ENCODE measurements at places on chromosomes 1 and 21.

DNA sequence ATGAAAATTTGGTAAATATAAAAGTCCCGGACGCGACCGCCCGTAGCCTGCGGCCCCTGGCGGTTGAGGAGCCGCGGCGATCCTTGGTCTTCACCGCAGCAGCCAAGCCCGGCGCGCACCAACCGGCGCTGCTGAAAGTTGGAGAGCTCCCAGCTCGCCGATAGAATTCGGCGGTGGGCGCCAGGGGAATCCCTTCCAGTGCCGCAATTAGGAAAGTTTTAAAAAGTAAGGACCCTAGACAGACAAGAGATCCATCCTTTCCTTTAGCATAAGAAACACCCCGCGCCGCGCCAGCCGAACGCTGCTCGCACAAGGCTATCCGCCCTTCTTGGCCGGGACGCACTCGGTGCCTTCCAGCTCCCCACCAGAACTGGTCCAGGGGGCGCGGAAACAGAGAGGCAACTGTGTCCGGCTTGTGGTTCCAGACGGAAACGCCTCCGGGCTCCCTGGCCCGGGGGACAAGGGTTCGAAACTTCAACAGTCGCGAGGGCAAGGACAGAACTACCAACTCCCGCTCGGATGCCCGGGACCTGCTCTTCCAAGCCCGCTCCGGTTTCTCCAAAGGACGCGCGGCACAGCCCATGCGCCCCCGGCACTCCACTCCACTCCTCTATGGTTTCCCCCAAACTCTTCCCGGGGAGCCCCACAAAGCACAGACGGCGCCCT lies 1.7 kb downstream of the FAM78B start:
- DNase-seq = no peak

DNA sequence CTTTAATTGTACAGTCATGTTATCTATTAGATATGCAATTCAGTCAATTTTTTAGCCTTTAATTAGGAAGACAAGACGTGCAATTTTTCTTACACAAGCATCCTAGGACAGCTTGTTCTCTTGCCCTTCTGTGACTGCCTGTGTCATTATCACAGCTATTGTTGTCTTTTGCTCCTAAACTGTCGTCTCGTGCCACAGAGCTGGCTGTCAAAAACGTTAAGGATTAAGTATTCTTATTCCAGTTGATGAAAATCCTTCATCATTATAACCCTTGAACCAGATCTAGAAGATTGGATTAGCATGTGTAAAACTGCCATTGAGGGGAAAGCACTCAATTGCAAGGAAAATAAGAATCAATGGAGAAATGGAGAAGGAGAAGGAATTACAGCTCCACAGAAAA lies 43.8 kb upstream of the AIM2 start:
- no peak for DNase-seq

DNA sequence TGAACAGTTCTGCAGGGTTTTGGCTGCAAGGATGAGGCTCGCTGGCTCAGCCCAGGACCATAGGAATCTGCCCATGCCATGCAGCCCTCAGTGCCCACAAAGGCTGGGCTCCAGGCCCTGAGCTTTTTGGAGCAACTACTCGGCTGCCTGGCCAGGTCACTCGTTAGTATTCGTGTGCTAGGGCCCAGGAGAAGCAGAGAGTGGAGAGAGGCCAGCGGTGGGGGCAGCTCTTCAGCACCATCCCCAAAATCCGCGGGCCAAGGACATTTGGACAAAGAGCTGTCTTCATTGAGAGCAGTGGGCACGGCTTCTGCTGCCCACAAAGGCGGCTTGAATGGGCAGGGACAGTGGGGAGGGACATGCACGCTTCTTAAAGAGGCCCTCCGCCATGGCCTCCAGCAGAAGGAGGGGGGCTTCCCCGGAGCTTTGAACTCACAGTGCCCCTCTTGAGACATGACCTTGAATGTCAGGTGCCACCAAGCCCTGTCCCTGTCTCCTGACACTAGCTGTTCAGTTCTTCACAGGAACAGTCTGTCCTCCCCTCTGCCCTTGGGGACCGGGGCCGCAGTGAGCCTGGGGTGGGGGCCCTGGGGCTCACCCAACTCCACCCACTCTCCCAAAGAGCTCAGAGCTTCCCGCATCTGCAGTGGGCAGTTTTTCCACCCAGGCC lies 106.1 kb upstream of the ARHGEF16 start:
- no peak for DNase-seq

DNA sequence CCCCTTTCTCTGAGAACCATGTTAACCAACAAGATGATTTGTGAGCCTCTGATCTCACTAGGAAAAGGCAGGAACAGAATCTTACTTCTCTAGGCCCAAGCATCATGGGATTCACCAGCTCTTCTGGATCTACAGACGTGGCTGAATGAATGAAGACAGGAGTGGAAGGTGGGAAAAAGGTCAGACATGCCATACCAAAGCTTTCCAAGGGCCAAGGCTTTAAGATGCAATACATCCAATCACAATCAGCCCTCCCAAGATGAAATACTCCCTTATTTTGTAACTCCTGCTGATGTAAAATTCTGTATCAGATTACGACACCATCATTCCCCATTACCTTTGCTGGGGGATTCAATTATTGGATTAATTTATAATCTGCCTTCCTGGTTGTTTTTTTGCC lies 80.9 kb downstream of the SSBP3 start:
- DNase-seq = no peak

- DNase-seq = no peak
These were observed 31.9 kb upstream of the RGS21 start for GRCh38 chr1:192284927-192285326.

DNA sequence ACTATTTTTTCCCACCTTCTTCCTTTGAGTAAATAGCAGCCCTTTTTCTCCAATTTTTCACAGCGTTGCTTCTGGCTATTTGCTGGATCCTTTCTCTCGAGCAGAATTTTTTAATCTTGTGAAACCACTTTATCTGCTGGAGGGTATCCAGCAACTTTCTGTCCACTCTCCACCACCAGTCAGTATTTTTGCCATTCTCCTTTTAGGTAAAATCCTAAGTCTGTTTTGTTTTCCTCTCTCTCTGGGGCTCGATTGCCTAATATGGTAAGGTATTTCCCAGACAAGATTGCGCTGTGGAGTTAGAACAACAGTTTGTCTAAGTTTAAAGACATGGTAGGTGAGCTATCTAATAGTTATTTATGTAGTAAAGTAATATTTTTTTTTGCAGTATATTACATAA lies 156.9 kb downstream of the PPP1R12B start:
- peak; percentile 20 for DNase-seq

GRCh38 chr1:247332215-247332622 lies 552 bp upstream of the ZNF496 start:
- DNase-seq = no peak

- no peak for DNase-seq
These were observed 27.8 kb upstream of the SUMO3 start for GRCh38 chr21:44845418-44846223.

DNA sequence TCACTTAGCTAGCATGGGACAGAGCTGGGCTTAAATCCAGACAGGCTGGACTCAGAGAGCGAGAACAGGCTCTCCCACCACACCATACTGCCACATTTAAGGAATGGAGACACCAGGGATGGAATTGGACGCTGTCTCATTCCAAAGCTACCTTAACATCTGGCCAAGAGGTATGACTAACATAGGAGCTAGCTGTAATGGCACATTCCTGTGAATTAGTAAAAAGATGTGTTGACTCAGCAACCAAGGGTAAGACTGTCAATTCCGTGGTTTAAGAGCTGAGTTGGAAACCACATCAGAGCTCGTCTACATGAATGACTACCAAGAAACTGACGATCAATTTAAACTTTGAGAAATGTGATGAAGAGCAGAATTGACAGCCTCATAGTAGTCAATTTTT lies 8.3 kb upstream of the TNFRSF9 start:
- peak; percentile 59 for DNase-seq

DNA sequence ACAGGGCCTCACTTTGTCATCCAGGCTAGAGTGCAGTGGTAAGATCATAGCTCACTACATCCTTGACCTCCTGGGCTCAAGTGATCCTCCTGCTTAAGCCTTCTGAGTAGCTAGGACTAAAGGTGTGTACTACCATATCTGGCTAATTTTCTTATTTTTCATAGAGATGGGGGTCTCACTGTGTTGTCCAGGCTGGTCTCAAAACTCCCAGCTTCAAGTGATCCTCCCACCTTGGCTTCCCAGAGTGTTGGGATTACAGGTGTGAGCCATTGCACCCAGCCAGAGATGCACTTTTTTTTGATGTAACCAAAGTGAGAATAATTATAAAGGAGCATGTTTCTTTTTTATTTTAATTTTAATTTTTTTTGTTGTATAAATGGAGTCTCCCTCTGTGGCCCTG lies 28.4 kb downstream of the CLIC4 start:
- no peak for DNase-seq

DNA sequence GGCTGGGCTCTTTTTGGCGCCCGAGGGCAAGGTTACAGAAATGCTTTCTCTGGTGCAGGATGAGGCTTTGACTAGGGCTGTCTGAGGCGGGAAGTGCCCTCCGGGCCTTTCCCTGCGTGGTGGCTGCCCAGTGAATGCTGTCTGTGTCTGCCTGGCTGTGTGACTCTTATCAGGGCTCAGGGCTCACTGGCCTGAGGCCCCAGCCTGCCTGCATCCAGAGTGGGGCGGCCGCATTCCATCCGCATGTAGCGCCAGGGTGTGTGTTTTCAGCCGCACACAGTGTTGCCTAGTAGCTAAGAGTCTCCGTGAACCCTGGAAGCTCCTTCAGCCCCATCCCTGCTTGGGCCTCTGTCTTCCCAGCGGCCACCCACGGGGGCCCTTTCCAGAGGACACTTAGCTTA lies 59.1 kb downstream of the FAAP20 start:
- no peak for DNase-seq

DNA sequence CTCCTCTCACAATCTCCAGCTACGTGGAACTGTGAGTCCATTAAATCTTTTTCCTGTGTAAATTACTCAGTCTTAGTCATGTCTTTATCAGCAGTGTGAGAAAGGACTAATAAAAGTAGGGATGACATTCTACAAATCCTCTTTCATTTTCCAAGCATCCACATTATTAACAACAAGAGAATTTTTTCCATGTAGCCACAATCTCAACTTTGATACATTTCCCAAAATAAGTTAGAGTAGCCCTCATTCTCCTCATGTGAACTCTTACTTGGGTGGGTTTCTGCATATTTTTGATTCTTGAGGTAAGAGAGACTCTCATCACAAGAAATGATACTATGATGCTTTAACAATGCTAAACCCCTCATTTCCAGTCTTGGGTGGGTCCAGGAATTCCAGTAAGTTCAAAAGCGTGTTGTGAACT lies 52.8 kb downstream of the TNFSF18 start:
- peak; percentile 91 for DNase-seq

DNA sequence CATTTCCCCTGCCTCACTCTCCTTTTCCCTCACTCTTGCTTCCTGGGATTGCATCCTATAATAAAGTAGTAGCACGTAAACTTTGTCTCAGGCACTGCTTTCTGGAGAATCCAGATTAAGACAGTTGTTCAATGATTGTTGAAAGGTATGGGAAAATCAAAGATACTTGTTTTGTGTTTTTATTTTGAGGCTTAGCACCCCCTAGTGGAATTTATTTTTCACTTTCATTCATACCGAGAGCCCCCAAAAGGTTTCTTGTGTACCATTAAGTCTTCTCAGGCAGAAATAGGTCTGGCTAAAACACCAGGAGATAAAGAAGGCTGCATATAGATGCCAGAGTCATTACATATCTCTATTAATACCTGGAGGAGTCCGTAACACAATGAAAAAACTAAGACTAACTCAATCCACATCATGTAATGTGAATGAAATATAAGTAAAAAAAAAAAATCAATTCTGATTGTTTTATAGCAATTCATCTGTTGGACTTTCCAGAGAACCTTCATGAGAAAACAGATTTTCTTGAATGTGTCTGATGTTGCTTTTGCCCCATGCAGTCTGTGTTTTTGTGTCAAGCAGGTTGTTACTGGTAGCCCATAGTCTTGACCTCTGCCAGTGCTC lies 103.5 kb downstream of the RPE65 start:
- DNase-seq = no peak

DNA sequence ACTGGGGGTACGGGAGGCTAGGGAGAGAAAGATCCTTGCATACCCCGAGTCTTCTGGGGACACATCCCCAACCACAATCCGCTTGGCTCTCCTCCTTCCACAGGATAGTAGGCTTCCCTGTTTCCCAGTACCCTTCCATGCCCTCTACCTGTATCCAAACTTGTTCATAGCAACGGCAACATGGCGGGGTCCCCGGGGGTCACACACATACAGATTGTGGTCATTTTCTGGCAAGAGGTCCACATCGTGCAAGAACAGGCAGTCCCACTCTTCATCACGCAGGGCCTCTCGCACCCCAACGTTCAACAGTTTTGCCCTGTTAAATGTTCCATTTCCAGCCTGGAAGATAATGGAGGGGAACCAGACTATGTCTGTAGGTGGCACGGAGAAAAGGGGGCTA lies 3.6 kb downstream of the B4GALT3 start:
- DNase-seq = no peak

- DNase-seq = no peak
These were observed 72.6 kb downstream of the PGM1 start for GRCh38 chr1:63665824-63666223.

GRCh38 chr1:111597426-111597825 lies 22.2 kb upstream of the RAP1A start:
- DNase-seq = no peak

GRCh38 chr1:11487196-11487751 lies 8.3 kb downstream of the DISP3 start:
- no peak for DNase-seq

GRCh38 chr1:121519042-121519755 lies 334.4 kb downstream of the SRGAP2C start:
- DNase-seq = no peak

- peak; percentile 60 for DNase-seq
These were observed 44.8 kb downstream of the USP25 start for GRCh38 chr21:15774590-15774989.

DNA sequence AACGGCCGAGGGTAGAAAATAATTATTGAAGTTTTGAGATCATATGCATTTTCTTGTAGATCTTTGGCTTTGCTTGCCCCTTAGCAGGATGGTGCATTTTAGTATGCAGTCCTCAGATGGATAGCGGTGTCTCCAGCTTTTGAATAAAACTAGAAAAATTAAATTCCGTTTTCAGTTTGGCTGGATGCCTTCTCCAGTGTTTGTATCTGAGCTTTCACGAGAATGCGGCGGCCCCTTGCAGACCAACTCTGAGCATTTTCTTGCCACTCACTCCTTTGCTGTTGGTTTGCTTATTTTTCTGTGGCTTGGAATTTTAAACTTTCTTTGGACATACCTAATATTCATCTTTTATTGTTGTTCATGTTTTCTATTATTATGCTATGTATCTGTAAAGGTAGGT lies 192.6 kb downstream of the NFIA start:
- no peak for DNase-seq

- no peak for DNase-seq
These were observed 178.9 kb upstream of the IVNS1ABP start for GRCh38 chr1:185495898-185496297.

All from AG09309 (cell line).